ENCODE measurements at places on chromosomes 6 and 20.

DNA sequence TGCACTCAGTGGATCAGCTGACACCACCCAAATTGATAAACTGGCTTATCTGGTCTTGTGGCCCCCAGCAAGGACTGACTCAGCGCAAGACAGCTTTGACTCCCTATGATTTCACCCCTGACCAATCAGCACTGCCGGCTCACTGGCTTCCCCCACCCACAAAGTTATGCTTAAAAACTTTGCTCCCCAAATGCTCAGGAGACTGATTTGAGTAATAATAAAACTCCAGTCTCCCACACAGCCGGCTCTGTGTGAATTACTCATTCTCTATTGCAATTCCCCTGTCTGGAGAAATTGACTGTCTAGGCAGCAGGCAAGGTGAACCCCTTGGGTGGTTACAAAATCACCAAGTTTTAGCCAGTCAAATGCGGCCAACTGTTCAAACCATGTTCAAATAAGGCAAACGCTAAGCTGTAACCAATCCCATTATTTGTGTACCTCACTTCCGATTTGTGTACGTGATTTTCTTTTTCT lies 32.5 kb downstream of the SLC22A2 start:
- no peak for DNase-seq

DNA sequence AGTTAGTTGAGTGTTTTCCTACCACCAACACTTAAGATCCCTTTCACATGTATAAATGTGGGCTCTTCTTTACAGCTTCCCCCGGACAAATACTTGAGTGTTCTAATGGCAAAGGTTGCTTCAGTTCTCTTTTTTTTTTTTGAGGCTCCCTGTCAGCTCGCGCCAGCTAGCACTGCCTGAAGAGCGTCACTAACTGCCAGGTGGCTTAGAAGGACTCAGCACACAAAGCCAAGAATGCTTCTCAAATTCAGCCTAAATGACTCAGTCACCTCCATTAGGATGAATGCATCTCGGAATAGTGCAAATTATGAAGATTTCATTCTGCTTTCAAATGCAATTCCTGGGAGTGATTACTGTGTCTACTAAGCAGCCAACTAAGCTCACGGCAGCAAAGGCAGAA lies 150.7 kb upstream of the BTBD3 start:
- no peak for DNase-seq

GRCh38 chr6:43103253-43103876 lies 27.3 kb downstream of the PTK7 start:
- DNase-seq: no peak

- DNase-seq: no peak
These were observed at the start of gene MCHR2 for GRCh38 chr6:99993533-99994251. Gene MCHR2, minus strand, starts transcription at chr6:99994223. Its CDS starts 38,076 bp downstream, at chr6:99956147.

DNA sequence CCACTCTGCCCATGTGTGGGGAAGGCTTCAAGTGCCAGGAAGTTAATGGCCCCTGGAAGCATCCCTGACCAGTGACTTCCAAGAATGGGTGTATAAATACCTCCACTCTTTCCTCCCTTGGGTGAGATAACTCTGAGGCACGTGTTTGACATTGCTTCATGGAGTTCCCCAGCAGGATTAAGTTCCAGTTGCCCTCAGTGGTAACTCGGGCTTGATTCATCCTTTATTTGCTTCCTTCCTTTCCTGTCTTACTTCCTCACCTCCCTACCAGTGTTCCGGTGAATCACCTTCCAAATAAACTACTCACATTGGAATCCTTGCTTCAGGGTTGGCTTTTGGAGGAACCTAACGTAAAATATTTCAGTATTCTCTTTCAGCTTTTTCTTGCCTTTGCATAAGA lies 84.6 kb upstream of the JAG1 start:
- DNase-seq: no peak

GRCh38 chr6:22575190-22575589 lies 5.8 kb downstream of the HDGFL1 start:
- no peak for DNase-seq

GRCh38 chr20:42641886-42642285 lies 547.8 kb downstream of the PTPRT start:
- no peak for DNase-seq

- no peak for DNase-seq
These were observed 67.5 kb upstream of the COL21A1 start for GRCh38 chr6:56314683-56315523.

DNA sequence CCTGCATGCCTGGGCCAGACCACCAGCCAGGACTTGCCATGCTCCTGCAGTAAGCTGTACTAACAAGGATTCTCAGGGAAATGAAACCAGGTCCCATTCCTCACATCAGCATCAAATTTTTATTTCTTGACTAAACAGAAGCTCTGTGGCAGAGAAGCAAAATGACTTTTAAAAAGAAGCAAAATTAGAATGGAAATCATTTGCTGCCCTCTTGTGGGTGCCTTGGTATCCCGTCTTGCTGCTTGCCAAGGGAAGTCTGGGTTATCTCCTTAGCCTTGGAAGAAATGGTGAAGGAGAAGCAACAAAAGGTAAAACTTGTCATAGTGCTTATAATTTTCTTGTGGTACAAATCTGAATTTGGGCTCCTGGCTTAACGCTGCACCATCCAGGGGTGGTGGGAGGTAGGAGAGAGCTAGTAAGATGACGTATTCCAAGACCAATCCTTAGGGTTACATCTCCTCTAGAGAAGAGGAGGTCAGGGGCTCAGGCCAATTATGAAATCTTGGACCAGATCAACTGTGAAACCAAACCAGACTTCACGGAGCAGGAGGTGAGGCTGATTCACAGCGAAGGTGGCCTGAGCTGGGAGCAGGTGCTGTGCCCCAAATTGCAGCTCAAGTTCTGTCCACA lies 107.5 kb downstream of the FAXC start:
- DNase-seq: no peak

GRCh38 chr20:13200767-13201500 lies 20.1 kb upstream of the ISM1 start:
- no peak for DNase-seq

DNA sequence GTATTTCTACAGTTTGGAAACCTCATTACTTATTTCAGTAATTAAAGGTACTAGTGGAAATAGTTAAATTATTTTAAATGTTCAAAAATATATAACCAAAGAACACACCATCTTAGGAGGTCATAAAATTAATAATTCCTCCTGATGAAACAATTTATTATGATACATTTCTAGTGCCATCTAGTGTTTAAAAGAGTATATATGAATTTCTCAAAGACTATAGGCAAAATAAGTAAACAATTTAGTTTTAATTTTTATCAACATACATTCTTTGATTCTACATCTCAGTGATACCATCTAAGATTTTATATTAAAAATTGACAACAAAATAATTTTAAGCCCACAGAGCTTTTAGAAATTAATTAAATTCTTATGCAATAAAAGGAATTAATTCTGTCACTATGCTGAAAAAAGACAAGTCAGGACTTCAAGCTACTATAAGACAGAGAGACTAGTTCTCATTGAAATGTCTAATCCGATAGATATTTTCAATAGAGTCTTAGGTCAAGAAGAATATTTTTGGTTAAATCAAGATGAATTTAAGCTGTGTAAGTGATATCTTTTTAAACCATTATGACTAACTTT lies 107.8 kb upstream of the RNF217 start:
- DNase-seq: no peak

- no peak for DNase-seq
These were observed 13.6 kb downstream of the GFOD1 start for GRCh38 chr6:13473768-13474165.

DNA sequence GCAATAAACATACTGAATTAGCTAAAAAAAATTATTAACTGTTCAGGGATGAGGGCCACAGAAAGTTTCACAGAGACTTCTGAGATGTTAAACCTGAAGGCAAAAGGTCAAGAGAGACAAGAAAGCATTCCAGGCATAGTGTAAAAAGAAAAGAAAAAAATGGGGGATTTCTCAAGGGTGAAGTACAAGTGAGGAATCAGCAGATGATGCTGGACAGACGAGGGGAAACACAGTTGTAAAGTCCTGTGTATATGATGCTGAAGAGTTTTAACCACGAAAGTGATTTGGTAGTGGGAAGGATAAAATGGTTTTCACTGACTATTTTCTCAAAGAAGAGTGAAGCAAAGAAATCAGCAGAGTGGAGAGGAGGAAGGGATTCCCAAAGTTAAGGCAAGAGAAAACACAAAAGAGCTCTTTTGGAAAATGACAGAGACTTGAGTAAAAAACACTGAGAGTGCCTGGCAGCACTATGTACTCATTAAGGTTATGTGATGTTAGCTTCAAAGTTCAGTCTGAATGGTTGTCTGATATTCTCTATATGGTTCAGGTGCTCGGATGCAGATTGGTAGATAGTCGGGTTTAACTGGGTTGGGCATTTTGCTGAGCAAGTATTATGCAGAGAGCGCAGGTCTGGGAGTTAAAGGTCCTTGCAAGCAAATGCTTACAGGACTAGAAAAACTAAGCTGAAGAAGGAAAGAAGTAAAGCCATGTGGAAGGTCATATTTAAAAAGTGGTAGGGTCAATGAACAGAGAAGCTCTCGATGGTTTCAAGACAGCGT lies 16.4 kb downstream of the RAB23 start:
- DNase-seq: no peak

- DNase-seq: no peak
These were observed 731 bp downstream of the TUBB2B start for GRCh38 chr6:3226481-3227362.

DNA sequence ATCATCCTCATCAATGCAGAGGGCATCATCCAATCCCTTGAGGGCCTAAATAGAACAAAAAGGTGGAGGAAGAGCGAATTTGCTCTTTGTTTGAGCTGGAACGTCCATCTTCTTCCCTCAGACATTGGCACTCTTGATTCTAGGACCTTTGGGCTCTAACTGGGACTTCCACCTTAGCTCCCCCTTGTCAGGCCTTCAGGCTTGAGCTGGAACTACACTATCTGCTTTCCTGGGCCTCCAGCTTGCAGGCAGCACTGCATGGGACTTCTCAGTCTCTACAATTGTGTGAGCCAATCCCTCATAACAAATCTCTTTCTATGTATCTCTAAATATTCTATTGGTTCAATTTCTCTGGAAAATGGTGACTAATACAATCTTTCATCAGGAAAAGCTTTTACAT lies 155.4 kb downstream of the MCHR2 start:
- DNase-seq: no peak
